ENCODE measurements at places on chromosomes 13 and 19.

DNA sequence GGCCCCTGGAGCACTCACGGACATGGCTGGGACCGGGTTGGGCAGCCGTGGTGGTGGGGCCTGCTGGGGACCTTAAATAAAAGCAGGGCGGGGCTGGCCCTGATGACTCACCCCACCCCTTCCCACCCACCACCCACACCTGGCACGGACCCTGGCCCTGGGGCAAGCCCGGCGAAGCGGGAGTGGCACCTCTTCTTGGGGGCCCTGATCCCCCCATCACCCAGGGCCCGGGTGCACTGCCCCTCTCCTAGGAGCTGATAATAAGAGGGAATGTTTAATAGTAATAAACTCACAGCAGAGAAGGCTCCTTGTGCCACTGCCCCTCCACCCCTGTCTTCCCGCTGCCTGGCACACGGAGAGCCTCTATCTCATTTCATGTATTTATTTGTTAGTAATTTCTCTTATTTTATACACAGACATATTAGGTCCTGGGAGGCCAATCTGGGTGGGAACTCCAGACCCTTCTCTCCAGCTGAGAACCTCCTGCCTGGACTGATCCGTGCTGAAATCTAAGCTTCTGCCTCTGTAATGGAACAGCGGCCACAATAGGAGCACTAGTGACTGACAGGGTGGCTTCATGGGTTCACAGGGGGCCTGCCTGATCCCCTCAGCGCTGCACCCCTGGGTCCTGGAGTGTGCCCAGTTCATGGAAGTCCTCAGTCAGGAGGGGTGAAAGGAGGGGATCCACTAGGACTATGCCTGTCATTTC is at the start of gene LGALS7:
Gene LGALS7 (minus strand): TSS at position 49 of the 709 bp plus-strand sequence. CDS start 25 bp downstream, at position 24.
- no peak for DNase-seq

GRCh38 chr19:40599902-40600569 is 1.1 kb upstream of the LTBP4 start:
- no peak for DNase-seq

DNA sequence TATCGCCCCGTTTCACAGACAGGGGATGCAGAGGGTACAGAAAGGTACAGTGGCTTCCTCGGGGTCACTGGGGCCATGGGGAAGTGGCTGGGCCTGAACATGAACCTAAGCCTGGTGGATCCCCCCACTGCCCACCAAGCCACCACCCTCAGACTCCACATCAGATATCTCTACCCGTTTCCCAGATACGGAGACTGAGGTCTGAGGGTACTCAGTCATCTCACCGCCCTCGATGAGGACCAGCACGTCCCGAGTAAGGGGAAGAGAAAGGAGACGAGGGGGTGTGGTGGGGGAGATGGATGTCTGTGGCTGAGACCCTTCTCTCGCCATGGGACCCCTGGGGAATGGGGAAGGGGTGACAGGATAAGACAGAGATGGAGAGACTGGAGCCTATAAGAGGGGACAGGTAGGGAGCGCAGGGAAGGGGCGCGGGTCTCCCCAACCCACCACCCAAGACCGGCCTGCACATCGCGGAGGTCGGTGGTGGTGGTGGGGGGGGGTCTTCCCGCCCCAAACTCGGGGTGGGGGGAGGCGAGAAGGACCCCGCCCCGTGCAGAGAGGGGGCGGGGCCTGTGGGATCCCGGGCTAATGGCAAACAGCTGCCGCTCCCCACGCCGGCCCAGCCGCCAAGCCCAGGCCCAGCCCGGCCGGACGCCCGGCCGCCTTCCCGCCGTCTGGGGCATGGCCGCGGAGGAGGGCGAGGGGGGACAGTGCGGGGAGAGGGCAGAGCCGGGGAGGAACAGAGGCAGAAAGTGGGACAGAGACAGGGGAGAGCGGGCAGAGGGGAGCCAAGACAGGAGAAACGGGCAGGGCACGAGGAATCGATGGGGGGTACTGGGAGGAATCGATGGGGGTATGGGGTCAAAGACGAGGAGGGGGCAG is 698 bp downstream of the KANK2 start:
- peak; percentile 33 for DNase-seq

GRCh38 chr19:47230054-47230920 is 712 bp downstream of the BBC3 start:
- DNase-seq, result peak; percentile 59

DNA sequence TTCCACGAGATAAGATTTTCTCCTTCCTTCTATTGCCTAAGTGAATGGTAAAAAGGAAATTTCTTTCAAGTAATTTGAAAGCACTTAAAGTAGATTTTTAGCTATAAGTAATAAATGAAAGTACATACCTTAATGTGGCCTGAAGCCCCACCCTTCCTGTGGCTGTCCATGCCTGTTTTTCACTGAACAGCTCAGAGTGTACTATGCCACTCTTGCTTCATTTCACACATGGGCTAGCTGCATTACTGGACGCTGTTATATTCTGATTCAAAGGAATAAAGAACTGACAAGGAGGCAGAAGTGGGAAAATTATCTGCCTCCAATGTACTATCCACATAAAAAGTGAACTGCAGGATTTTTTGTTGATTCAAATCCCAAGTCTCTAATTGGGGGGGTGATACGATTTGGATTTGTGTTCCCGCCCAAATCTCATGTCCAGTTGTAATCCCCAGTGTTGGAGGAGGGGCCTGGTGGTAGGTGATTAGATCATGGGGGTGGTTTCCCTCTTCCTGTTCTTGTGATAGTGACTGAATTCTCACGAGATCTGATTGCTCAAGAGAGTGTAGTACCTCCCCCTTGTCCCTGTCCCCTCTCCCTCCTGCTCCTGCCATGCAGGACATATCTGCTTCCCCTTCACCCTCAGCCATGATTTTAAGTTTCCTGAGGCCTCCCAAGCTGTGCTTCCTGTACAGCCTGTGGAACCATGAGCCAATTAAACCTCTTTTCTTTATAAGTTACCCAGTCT is 154.7 kb upstream of the SGCG start:
- no peak for DNase-seq

DNA sequence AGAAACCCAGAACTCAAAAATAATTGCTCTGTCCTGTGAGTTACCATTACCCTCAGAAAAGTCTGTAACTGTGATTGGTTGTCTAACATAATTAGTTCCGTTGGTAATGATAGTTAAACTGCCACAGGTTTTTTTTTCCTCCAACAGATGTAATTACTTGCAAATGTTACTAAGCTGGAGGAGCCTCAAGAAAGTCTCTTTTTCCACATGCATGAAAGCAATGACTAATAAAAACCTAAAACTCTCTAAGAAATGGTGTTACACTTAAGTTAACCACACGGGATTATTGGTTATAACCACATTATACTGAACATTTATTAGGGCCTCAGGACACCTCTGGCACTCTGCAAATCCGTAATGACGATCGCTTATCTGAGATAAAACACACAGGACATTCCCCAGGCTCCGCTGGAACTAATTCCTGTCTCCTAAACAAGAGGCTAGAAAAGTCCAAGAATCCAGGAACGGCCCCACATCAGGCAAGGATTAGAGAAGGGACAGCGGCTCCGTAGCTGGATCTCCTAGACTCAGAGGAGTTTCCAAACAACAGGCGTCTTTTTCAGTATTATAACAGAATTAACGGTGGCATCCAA is 753 bp downstream of the ZNF235 start:
- DNase-seq, result peak; percentile 45

- no peak for DNase-seq
These were observed 7.9 kb upstream of the FRY start for GRCh38 chr13:32023698-32024097.

- DNase-seq, result peak; percentile 86
These were observed 109.7 kb upstream of the KLF12 start for GRCh38 chr13:74243637-74244526.

DNA sequence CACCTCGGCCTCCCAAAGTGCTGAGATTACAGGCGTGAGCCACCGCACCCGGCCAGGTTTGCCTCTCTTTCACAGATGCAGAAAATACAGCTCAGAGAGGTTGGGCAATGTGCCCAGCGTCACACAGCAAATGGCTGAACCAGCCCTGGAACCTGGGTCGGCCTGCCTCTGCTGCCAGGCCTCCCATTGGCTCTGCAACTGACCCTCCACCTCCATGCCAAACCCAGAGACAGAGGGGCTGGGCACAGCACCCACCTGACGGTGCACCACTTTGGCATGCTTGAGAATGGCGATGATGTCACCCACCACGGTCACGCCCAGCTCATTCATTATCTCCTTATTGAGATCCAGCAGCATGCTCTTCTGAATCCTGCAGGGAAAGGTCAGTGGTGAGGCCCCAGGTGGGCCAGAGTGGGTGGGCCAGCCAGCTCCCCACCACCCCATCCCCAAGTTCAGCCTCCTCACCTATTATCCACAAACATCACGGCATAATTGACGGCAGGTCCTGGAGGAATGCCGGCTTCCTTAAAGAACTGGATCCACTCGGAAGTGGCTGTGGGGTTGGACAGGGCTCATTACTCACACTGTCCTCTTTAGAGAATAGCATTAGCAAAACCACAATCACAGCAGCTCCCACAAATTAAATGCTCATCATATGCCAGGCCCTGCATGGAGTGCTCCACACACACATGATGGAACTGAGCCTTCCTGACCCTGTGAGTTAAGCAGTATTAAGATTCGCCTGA is 12.2 kb downstream of the C19orf47 start:
- DNase-seq, result no peak

- DNase-seq, result no peak
These were observed 191.2 kb downstream of the USP12 start for GRCh38 chr13:26980099-26981031.

DNA sequence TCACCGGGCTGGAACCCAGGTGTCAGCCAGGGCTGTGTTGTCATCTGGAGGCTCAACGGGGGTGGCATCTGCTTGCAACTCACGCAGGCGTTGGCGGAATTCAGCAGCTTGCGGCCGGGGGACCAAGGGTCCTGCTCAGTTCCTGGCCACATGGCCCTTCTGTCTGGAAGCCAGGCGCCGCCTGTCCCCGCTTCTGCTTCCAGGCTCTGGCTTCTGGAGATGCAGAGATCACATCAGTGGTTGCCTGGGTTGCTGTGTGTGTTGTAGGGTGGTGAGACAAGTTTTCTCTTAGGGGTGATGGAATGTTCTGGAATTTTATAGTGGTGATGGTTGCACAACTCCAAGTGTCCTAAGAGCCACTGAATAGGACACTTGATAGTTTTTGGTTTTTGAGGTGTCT is 5.0 kb downstream of the ADAT3 start:
- peak; percentile 73 for DNase-seq

DNA sequence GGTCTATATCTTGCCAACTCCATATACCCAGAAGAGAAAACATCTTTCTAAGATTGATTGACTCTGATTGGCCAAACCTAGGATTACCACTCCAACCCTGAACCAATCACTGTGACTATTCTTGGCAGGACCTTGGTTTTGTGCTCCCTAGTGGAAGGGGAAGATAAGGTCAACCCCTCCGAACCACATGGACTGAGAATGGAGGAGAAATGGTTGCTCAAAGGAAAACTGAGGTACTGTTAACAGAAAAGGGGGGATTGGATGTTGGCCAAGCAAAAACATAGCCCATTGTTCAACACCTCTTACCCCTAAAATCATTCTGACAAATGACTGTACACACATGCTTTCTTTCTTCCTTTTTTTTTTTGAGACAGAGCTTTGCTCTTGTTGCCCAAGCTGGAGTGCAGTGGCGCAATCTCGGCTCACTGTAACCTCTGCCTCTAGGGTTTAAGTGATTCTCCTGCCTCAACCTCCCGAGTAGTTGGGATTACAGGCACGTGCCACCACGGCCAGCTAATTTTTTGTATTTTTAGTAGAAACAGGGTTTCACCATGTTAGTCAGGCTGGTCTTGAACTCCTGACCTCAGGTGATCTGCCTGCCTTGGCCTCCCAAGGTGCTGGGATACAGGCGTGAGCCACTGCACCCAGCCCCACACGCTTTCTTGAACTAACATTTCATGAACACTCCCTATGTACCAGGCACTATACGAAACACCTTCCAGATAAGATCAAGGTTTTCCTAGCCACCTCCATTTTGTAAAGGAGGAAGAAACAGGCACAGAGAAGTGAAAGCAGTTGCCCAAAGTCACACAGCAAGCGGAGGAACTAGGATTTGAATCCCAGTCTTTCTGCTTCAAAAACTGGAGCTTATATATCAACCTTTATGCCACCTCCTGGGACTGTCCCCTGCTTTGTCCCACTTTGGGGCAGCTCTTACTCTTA is 6.5 kb downstream of the MEIOSIN start:
- no peak for DNase-seq

DNA sequence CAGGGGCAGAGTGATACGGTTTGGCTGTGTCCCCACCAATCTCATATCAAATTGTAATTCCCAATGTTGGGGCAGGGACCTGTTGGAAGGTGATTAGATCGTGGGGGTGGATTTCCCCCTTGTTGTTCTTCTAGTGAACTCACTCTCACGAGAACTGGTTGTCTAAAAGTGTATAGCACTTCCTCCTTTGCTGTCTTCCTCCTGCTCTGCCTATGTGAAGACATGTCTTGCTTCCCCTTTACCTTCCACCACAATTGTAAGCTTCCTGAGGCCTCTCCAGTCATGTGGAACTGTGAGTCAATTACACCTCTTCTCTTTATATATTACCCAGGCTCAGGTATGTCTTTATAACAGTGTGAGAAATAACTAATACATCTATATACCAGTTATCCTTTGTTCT is 706.4 kb upstream of the KLHL1 start:
- DNase-seq, result no peak

GRCh38 chr19:4686700-4687099 is 16.6 kb upstream of the MYDGF start:
- DNase-seq, result no peak

DNA sequence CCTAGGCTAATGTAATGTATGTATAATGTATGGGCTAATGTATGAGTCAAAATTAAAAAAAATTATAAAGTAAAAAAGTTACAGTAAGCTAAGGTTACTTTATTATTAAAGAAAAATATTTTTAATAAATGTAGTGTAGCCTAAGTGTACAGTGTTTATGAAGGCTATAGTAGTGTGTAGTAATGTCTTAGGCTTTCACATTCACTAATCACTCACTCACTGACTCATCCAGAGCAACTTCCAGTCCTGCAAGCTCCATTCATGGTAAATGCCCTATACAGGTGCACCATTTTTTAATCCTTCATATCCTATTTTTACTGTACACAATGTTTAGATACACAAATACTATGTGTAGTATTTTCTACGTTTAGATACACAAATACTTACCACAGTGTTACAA is 1.8 kb upstream of the TMEM272 start:
- no peak for DNase-seq

DNA sequence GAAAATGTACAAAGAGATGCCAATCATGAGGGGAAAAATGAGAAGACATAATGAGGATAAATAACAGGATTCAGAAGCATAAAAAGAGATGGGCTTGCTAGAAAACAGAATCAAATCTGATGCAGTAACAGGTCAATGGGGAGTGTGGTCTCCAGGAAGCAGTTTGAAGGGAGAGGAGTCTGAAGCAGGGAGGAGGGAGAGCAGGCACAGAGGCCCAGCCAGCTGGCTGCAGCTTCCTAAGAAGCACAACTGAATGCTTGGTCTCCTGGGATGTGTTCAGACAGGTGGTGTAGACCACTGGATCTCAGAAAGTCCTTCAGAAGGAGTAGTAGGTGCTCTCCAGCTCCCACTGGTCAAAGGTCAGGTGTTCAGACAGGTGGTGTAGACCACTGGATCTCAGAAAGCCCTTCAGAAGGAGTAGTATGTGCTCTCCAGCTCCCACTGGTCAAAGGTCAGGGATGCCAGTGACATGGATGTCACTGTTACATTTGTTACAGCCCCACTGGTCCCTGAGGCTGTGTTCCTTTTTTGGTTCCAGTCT is 68.3 kb upstream of the UBAC2 start:
- no peak for DNase-seq
